ENCODE measurements at places on chromosomes 5 and 9.

DNA sequence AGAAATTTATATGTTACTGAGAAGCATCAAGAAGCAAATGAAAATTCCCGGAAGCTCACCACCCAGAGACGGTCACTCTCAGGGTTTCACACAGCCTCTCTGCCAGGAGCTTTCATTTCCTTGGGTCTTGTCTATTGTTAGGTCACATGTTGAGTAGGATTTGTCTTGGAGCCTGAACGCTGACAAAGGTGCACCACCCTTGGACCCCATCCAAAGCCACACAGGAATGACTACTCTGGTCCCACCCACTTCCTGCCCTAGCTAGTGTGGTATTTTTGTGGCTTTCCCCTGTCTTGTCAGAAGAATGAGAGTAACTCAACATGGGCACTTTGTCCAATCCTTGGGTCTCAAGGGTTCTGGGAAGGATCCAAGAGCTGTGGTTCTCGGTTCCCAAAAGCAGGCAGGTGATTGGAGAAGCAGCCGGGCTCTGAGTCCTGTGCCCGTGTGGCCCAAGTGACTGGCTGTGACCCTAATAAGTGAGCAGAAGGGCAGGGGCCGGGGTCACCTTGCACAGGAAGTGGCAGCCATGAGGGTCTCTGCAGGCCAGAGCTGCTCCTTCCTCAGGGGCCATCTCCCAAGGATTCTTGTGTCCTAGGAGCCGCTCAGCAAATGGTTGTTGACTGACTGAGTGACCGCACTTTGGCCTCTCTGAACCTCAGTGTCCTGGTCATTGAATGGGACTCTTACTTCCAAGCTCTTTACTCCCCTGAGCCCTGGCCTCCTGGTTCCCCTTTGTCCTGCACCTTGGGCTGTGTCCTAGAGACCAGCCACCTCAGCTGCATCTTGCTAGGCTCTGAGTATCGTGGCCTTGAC, 6.9 kb downstream of the FGD3 start:
- peak; percentile 72 for DNase-seq

GRCh38 chr9:134984372-134985265, 66.9 kb upstream of the FCN1 start:
- DNase-seq = no peak

DNA sequence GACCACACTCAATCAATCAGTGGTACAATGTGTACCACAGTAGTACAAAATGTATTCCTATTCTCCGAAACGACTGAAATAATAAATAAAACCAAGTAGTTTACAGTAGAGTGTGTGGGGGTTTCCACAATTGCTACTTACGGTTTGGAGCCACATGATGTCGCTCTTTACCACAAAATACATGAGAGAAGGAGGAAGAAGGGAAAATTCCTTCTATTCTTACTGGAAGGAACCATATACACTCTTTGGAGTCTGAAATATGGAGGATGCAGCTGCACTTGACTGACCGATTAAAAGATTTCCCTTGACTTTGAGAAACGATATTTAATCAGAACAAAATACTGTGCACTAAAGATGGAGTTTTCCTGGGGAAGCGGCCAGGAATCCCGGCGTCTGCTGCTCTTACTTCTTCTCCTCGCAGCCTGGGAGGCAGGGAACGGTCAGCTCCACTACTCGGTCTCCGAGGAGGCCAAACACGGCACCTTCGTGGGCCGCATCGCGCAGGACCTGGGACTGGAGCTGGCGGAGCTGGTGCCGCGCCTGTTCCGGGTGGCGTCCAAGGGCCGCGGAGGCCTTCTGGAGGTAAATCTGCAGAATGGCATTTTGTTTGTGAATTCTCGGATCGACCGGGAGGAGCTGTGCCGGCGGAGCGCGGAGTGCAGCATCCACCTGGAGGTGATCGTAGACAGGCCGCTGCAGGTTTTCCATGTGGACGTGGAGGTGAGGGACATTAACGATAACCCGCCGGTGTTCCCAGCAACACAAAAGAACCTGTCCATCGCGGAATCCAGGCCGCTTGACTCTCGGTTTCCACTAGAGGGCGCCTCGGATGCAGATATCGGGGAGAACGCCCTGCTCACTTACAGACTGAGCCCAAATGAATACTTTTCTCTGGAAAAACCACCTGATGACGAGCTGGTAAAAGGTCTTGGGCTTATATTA, at the start of gene PCDHA4:
TSS of gene PCDHA4 (plus strand) at position 235 of the 942 bp plus-strand sequence.
- no peak for DNase-seq

DNA sequence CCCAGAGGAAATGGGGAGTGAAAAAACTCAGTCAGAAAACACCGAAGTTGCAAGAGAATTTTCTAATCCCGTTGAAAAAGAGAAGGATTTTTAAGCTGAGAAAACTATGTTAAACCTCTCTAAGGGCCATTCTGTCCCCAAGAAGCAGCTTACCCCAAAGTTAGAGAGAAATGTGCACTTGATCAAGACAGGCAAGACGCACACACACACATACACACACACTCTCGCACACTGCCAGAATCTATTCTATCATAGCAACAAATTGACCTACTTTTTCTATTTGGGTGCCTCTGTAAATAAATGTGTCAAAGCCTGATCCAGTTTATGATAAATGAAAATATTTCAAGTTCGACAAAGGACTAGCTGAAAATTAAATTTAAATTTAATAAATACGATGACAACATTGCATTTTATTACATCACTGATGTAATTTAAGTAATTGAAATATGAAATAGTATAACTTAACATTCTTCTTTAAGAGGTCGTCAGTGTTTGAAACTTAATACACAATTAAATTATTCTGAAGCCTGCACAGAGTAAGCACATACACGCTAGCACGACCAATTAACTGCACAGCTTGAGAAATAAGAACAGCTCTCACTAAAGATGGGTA, 5.9 kb downstream of the NFIL3 start:
- DNase-seq = no peak

- DNase-seq = no peak
These were observed 66.1 kb downstream of the CACNA1B start for GRCh38 chr9:137943655-137944054.

GRCh38 chr5:104937598-104937997, 1375.0 kb upstream of the NUDT12 start:
- DNase-seq = no peak

GRCh38 chr9:22008384-22008716, 755 bp downstream of the CDKN2B start:
- no peak for DNase-seq

DNA sequence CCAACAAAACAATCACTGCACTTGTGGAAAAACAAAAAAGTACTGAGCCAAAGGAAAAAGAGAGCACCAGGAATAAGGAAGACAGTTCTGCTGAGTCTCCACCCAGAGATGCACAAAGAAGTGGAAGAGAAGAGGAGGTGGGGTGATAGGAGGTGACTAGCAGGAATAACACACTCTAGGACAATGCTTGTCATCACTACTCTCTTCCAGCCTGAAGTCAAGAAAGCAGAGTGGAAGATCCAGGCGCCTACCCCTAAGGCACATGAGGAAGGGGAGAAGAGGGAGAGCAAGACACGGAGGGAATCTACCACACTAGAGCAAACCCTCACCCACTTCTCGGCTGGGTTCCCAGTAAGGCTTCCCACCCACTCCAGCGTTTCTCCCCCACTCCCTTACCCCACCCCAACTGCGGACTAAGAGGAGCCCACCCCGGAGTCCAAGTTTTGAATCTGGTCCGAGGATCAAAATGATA, 1.7 kb downstream of the SLIT3 start:
- DNase-seq = no peak

DNA sequence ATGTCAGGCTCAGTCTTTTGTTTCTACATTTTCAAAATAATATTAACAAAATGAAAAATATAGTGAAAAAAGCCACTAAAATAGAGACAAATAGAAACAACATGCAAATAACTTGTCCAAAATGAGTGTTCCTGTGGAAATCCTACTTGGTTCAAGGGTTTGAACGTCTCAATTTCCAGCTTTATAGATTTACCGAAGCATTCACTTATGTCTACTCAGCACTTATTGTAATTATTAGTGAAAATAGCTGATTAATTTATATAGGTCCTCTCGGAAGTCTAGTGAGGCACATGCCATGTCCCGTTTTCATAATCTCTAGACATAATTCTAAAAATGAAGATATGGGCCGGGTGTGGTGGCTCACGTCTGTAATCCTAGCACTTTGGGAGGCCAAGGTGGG, 99.9 kb upstream of the NFIB start:
- DNase-seq = no peak

- no peak for DNase-seq
These were observed 339.8 kb upstream of the RGMB start for GRCh38 chr5:98433673-98434072.

GRCh38 chr5:8288897-8289516, 420.1 kb downstream of the MTRR start:
- no peak for DNase-seq

- no peak for DNase-seq
These were observed 55.4 kb downstream of the FGD3 start for GRCh38 chr9:93002700-93003099.

DNA sequence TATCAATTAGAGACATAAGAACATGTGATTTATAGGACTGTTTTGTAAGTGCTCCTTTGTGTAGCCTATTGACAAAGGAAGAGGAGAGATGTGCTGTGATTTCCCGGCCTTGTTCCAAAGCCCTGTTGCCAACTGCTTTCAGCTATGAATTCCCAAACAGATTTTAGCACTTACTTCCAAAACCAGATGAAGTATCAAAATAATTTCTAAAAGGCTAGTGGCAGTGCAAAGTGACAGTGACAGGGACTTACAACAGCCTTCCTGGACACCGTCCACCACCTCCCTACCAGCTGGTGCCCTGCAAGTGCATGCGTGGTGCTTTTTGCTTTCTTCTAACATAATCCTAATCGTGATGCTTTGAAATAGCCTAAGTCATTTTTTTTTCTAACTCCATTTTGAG, 254.1 kb upstream of the ACTBL2 start:
- no peak for DNase-seq

DNA sequence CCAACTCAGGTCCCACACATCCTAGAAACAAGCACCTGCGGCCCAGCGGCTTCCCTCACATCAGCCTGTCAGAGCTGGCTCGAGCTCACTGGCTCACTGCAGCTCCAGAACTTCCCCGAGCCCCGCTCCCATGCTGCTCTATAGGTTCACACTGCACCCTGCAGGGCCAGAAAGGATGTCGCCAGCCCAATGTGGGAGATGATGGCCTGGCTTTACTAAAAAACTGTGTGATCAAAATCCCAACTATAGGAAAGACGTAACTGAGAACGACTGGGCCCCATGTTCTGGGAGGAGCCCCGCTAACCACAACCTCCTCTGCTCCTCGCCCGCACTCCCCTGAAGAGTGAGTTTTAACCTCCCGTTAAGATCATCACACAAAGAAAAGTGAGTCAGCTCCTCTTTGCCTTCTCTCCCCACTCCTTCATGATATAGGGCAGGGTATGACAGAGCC, 4.6 kb downstream of the SURF4 start:
- DNase-seq = peak; percentile 66

DNA sequence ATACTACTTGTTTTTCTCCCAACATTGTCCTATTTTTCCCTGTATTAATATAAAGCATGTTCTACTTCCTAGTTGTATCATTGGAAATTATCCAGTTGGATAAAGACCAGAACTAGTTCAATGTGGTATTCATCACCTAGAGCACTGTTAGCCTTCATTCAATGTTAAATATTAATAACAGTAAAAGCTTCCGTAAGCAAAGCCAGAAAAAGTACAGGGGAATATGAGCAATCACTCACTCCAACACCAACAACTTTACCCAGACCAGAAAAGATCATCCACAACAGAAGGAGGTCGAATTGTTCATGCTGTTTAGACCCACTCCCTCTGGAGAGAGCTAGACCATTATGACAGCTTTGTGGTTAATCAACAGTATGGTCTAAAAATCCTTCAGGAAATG, 728.4 kb downstream of the MAT2B start:
- no peak for DNase-seq

GRCh38 chr5:115801984-115802383, 14.5 kb downstream of the CDO1 start:
- no peak for DNase-seq

GRCh38 chr5:128693764-128694163, 155.7 kb upstream of the FBN2 start:
- no peak for DNase-seq

Data from activated CD4-positive, alpha-beta T cell treated with anti-CD3 and anti-CD28 coated beads, Interleukin-2, amount 50 U/mL, for 4 hours (primary cell).